ENCODE measurements at places on chromosomes 16 and 17.

DNA sequence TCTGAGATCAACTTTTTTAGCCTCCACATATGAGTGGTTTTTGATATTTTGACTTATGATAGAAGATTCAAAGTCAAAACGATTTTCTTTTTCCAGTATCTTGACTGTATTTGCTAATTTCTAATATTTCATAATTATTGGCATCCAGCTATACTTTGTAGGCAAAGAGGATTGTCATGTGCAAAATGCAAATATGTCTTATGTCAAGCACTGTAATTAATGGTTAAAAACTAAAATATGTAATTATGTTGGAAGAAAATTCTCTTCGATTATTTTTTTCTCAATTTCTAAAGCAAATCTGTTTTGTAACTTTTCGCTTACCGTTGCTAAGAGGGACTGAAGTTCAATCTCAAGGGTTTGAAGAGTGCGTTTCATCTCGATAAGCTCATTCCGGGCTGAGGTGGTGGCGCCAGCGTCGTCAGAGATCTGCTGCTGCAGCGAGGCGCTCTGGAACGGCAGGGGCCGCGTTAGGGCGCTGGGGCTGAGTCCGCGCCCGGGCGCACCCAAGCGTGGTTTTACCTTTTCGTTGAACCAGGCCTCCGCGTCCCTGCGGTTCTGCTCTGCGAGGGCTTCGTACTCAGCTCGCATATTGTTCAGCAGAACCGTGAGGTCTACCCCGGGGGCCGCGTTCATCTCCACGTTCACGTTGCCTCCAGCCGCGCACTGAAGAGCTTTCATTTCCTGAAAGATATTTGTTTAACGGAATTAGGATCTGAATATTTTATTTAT lies 3.0 kb downstream of the KRT27 start:
- no peak for DNase-seq

DNA sequence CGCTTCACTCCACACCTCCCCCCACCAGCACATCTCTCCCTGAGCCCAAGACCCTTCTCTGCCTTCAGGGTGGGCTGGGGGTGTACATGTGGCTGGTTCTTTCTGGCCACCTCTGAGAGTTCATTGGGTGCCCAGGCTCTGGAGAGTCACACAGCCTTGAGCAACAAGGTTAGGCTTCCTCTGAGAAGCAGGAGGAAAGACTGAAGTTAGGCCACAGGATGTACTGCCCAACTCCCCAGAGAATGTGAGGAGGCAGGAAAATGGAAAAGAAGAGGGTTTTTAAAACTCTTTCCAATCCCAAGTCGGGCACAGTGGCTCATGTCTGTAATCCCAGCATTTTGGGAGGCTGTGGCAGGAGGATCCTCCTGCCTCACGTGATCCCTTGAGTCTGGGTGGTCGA lies 7.3 kb downstream of the PCGF2 start:
- no peak for DNase-seq

DNA sequence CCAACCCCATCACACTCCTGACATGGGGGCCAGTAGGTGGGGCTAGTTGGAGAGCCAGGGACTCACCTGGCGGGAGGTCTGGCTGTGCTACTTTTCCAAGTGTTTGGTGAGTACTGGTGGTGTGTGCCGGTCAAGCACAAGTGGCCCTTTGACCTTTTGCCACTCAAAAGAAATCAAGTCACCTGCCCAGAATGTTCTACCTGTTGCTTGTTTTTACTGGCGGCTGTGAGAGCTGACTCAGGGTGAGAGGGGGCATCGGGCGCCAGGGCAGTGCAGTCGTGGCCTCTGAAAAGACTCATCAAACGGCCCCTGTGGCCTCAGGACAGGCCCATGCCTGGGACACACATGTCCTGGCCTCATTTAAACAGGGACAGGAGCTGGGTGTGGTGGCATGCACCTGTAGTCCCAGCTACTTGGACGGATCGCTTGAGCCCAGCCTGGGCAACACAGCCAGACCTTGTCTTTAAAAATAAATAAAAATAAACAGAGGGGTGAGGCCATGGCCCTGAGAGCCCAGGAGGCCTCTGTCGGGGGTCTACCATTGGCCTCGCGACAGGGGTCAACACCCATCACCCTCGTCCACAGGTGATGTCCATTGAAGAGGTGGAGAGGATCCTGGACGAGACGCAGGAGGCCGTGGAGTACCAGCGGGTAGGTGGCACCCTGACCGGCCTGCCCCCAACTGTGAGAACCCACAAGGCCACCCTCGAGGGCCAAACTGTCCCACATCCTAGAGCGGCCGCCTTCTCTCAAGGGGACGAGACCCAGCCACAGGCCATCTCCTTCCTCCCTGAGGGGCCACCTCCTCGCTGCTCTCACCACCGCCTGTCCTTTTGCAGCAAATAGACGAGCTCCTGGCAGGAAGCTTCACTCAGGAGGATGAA lies 5.0 kb downstream of the CHMP6 start:
- no peak for DNase-seq

DNA sequence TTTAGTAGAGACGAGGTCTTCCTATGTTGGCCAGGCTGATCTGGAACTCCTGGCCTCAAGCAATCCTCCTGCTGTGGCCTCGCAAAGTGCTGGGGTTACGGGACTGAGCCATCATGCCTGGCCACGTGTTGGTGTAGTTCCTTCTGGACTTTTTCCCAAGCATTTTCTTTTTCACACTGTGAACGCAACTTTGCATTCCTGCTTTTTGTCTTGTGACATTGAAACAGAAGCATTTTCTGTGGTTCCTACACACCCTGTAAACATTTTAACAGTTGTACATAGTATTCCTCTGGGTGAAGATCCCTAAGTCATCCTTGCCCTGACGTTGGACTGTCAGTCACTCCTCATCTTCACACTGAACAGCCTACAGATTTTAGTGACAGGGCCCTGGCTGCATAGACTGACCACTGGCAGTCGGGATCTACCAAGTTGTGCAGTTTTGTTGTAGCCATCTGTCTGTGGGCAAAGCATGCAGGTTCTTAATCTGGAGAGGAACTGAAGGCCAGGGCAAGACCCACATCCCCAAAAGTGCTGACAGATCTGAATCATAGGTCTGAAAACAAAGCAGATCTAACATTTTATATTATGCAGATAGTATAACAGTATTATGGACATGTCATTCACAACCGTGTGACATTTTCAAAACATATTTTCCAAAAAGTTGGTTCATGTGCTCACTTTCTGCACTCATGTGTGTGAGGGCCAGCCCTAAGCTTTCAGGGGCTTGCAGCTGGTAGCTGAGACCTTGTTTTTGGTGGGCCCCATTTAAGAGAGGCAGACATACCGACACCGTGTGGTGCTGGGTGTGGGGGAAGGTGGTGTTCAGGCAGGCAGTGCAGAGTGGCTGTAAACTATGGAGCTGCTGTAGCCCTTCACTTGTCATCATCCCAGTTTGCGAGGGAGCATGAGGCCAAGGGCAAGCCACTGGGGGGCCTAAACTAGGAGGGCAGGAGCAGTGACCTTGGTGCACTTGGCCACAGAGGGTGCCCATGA lies 59.9 kb downstream of the EPN2 start:
- DNase-seq, result no peak

GRCh38 chr17:2924211-2924610 lies 128.0 kb downstream of the RAP1GAP2 start:
- no peak for DNase-seq

- peak; percentile 66 for DNase-seq
These were observed 22.7 kb downstream of the PEMT start for GRCh38 chr17:17568772-17569195.

GRCh38 chr16:8686879-8687278 lies 12.5 kb downstream of the ABAT start:
- DNase-seq, result no peak

- DNase-seq, result no peak
These were observed 22.8 kb upstream of the FA2H start for GRCh38 chr16:74797414-74797813.

DNA sequence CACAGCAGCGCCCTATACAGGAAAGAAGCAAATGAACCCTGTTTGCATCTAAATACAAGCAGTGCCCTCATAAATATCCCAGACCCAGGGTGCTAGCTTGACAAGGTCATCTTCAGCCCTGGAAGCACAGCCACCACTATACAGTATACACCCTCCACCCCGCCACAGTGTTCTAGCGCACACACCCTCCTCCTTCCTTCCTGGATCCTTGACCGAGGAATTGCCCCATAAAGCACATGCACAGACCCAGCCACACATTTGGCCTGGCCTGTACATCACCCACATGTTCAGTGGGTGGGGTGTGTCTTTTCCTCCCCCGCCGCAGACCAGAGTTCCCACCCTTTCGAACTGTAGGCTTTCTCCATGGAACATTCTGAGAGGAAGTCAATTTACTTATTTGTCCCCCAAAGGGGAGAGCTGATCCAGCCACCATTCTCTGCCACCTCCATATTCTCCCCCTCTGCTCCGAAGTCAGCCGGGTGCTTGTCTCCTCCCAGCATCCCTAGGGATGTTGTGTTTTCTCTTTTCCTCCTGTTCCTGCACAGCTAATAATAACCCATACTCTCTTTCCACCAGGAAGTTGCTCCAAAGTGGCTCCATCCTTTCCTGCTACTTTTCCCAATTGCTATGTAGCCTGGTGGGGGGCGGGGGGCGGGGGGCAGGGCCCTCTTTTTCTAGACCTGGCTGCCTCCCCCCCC lies 6.6 kb downstream of the ABI3 start:
- DNase-seq, result no peak

GRCh38 chr17:75877752-75878173 lies 618 bp downstream of the TRIM47 start:
- peak; percentile 88 for DNase-seq

DNA sequence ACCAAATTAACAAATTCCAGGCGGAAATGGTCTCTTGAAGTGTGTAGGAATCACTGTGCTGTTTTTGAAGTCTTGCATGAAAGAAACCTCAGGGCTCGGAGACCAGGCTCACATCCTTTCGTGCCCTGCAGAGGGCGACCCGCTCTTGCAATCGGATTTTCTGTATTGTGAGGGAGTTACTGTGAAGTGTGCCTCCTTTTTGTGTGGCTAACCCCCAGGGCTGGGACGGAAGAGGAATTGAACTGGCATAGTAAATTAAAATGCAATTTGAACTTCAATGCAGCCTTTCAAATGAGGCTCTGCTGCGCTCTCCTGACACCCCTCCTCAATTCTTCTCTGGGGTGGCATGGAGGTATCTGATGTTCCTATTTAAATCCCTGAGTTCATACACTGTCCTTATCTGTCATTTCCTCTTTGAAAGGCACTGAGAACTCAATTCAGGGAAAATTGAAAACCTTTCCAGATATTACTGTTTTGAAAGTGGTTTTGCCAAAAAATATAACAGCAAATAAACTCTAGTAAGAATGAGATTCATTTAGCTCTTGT lies 51.5 kb upstream of the MGAT5B start:
- peak; percentile 66 for DNase-seq

DNA sequence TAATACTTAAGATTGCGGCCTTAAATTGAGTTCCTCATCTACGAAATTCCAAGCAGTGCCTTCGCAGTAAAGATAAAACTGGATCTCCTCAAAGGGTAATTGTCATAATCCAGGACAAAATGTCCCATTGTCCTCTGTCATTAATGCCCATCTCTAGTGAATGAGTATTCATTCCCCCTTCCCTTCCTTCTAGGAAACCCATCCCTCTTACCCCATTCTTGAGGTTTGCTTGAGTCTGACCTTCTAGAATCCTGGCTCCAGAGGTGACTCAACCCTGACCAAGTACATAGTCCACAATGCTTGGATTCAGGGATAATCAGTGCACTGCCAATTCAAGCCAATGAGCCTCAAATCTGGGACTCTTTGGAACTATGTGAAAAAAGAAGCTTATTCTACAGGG lies 47.0 kb upstream of the MAF start:
- DNase-seq, result no peak

DNA sequence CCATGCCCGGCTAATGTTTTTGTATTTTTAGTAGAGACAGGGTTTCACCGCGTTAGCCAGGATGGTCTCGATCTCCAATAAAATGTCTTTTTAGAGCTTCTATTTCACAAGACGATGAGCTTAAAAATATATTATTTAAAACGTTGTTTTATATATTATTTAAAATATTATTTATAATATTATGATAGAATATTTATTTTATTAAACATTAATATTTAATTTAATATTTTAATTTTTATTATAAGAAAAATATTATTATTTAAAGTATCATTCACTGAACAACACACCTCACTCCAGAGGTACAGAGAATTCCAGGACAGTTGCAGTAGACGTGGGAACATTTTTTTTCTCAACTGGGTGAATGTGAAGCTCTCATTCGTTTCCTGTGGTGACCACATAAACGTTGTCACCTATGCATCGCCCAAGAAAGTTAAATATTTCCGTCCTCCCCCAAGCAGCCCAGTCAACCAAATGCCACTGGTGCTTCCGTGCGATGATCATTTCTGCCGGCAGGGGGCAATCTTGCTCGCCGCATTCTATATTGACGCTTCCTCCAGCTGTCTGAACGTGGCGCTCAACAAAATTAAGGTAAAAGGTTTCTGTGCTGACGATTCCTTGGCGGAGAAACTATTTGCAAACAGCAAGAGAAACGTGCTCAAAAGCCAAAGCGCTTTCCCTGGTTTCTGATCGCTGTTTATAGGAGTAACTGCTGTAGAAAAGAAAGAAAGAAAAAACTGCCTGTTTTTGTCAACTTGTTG lies 41.7 kb upstream of the PRSS54 start:
- DNase-seq, result peak; percentile 88

GRCh38 chr16:28915181-28915580 lies 9.9 kb downstream of the RABEP2 start:
- DNase-seq, result peak; percentile 50

DNA sequence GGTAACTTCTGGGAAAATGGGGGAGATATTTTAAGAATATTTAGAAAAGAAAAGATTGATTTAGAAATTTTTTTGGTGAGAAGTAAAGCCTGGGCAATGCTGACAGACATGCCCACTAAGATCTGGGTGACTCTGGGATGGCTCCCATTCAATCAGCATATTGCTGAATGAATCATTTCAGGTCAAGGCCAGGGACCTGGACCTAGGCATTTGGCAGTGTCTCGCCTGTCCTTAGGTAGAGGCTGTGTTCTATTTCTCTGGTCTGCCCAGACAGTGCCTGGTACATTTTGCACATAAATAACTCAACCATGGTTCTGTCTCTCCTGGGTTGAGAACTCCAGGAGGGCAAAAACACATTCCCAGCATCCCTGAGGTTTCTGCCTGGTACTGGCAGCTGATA lies 39.9 kb downstream of the SMPD3 start:
- no peak for DNase-seq

All from adipocyte (in vitro differentiated cells).